ENCODE measurements at places on chromosomes 1 and 21.
A peak's percentile ranks its signal among the peaks of the same experiment; 100 is the strongest.

DNA sequence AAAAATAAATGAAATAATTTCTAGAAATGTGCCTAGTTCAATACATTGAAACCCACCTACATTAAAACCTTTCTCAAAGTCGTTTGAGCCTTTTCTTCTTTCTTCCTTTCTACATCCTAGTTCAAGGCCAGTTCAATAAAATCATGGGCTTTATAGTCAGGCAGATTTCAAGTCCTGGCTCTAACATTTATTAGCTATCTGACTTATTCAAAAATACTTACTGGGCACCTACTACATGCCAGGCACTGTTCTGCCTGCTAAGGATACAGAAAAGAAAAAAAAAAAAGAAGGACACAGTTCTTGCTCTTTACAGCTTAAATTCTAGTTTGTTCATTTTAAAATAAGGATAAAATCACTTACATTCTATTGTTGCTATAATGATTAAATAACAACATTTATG, 134.2 kb upstream of the FGGY start:
- no peak for DNase-seq

- no peak for DNase-seq
Measured at GRCh38 chr1:177934927-177935326, 34.9 kb downstream of the SEC16B start.

- peak; percentile 67 for DNase-seq
Measured at GRCh38 chr1:100037927-100038659, 68.3 kb downstream of the SLC35A3 start.

- DNase-seq: no peak
Measured at GRCh38 chr1:217718873-217719272, 87.7 kb downstream of the SPATA17 start.

GRCh38 chr1:117929343-117930172, at the start of the genes GDAP2 and WDR3:
Gene GDAP2 (minus strand): TSS chr1:117929621. CDS start chr1:117920357, 9,264 bp downstream.
Gene WDR3 (plus strand): TSS chr1:117929739. CDS start chr1:117933320, 3,581 bp downstream.
- peak; percentile 92 for DNase-seq

GRCh38 chr1:189927641-189928040, 550.0 kb downstream of the BRINP3 start:
- DNase-seq: no peak

- DNase-seq: no peak
Measured at GRCh38 chr21:28455253-28455600, 537.5 kb downstream of the LTN1 start.

GRCh38 chr1:153631047-153632022, 2.5 kb upstream of the CHTOP start:
- no peak for DNase-seq

DNA sequence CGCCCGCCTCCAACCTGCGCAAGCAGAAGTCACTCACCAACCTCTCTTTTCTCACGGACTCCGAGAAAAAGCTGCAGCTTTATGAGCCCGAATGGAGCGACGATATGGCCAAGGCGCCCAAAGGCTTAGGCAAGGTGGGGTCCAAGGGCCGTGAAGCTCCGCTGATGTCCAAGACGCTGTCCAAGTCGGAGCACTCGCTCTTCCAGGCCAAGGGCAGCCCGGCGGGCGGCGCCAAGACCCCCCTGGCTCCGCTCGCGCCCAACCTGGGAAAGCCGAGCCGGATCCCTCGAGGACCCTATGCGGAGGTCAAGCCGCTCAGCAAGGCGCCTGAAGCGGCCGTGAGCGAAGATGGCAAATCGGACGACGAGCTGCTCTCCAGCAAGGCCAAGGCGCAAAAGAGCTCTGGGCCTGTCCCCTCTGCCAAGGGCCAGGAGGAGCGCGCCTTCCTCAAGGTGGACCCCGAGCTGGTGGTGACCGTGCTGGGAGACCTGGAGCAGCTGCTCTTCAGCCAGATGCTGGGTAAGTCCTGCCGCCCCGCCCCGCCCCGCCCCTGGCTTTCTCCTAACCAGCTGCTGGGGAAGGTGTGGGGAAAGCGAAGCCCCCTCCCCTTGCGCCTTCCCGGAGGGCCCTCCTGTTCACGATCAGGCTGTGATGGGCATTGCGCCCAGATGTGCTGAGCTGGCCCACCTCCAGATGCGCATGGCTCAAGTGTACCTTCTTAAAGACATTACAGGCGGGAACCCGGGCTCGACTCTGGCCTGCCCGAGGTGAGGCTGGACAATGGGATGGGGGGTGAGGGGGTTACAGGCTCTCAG, 110.2 kb downstream of the NAV1 start:
- no peak for DNase-seq

DNA sequence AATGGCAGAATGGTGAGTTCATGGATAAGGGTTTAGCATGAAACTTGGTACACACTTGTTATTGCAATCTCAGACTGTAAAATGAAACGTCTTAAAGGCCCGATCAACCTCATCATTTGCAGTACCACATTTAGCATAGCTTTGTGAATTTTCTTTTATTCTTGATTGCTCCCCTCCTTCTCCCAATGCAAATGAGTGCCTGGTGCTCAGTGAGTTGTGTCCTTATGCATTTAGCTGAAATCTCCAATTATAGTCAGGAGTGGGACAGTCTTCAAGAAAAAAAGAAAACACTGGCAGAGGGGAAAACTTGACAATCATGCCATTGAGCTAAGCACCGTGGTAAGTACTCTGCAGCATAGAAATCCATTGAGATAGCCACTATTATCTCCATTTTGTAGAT, 161.0 kb upstream of the HMCN1 start:
- DNase-seq: no peak

GRCh38 chr21:17903029-17903806, 84.1 kb upstream of the C21orf91 start:
- DNase-seq: no peak

DNA sequence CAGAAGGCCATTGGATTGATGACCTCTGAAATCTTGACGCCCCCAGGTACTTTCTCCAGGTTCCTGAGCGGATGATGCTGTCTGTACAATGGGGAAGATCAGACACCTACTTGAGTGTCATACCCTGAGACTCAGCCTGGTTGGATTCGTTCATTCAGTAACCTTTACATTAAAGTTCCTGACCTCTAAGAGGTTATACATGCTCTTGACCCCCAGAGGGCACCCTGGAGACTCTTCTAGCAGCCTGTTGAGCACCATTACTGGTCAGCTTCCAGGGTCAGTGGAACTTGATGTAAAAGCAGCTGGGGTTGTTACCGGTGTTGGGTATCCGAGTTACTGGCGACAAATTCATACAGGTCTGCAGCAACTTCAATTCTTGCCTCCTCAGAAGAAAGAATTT, 114.3 kb upstream of the ZNF678 start:
- no peak for DNase-seq

GRCh38 chr1:243336163-243336562, 80.3 kb downstream of the SDCCAG8 start:
- DNase-seq: no peak

DNA sequence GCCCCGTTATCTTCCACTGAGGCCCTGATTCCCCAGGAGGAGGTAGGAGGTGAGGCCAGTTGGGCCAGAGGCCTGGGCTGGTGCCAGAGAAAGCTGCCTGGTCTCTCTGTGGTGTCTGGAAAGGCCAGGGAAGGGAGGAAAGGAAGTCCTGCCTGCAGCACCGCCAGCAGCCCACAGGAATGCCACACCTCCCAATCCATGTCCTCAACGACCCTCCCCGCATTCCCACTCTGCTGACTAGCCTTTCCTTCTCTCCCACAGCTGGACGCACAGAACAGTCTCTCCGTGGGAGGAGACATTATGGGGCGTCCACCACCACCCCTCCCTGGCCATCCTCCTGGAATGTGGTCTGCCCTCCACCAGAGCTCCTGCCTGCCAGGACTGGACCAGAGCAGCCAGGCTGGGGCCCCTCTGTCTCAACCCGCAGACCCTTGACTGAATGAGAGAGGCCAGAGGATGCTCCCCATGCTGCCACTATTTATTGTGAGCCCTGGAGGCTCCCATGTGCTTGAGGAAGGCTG, 18.0 kb downstream of the CSF1 start:
- DNase-seq: no peak

- no peak for DNase-seq
Measured at GRCh38 chr1:2641381-2642130, 8.7 kb upstream of the MMEL1 start.

DNA sequence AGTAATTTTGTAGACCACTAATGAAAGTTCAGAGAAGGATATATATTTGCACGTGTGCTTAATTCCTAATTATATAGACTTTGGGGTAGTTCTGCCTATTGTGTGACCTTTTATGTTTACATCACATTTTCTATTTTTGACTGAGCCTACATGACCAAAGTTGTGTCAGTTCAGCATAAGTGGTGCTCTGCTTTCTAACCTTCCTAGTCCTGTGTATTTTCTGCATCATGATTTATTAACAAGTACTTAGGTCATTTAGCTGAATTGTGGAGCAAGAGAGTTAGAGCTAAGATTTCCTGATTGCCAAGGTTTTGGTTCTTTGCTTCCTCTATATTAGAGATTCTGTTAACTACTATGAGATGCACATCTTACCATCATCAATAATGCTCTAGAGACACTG, 176.0 kb downstream of the C1orf21 start:
- no peak for DNase-seq

GRCh38 chr1:67441183-67441582, 11.0 kb upstream of the SERBP1 start:
- peak; percentile 58 for DNase-seq

DNA sequence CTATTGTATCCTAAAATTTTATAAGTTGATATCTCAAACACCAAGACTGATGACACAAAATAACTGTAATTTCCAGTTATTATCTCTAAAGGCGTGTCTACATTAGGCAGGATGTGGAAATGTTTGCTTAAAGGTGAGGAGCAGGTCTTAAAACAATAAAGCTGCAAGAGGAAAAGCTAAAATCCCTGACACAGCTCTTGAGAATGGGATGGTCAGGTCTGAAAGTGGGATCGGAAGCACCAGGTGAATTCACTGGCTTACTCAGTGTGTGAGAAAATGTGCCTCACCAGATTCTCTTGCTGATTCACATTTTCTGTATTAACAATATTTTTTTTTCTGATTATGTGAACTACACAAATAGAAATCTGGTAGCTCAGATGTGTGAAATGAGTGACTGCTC, 421.9 kb upstream of the ADAMTS5 start:
- no peak for DNase-seq

DNA sequence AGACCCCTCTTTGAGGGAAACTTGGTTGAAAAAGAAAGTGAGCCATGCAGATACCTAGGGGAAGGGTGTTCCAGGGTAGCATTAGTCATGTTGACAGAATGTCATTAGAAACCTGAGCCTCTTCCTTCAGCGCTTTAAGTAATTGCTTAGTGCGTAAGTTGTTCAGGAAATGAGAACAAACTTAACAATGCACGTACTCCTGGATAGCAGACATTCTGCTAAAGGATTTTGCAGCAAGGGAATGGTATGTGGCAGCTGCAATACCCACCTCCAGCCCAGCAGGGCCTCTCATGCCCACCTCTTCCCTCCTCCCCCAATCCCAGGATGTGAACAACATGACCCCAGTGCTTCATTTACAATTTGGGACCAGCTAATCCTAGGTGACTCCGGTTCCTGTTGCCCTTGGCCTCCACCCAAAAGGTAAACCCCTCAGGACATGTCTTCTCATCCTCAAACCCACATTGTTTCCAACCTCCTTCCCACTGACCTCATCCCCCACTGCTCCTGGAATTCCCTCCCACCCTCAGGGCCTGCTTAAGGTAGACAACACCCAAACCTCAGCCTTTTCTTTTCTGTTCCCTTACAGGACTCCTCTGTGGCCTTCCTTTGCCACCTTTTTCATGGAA, 98.0 kb upstream of the BCAR3 start:
- DNase-seq: no peak

- DNase-seq: no peak
Measured at GRCh38 chr1:189496768-189497167, 980.9 kb downstream of the BRINP3 start.

DNA sequence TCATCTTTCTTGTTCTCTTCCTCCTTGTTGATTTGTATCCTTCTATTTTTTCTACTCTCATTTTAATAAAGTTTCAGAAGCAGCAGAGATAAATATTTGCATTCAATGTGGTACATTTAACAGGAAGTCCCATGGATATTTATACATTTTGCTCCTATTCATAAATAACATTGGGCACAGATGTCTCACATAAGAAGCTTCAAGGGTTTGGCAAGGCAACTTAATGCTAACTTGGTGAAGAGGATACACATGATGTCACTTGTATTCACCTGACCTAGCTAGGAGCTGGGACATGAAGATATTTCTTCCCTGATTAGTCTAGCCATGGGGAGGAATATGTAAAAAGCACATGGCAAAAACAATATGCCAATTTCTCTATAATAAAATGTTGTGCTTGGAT, 65.1 kb upstream of the DUSP10 start:
- DNase-seq: no peak

- no peak for DNase-seq
Measured at GRCh38 chr21:41024746-41025254, 143.2 kb upstream of the BACE2 start.

DNA sequence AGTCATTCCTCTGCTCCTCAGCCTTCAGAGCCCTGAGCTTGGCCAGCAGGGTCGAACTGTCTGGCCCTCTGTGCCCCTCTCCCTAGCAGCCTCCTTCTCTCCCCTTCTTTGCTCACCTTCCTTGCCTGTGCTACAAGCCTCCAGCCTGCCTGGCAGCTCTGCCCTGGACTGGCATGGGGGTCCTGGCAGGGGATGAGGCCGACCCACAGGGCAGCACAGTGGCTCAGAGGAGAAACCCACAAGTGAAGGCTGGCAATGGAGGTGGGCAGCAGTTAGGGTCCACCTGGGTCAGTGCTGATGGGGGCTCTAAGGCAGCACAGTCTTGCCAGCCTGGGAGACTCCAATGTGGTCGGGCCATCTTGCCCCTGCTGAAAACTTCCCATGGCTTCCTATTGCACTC, 274.2 kb downstream of the GRIK3 start:
- no peak for DNase-seq

GRCh38 chr1:53634571-53634979, 104.4 kb downstream of the GLIS1 start:
- no peak for DNase-seq

GRCh38 chr1:229691362-229691761, 65.3 kb downstream of the URB2 start:
- no peak for DNase-seq

GRCh38 chr1:16913181-16913832, 8.4 kb upstream of the CROCC start:
- no peak for DNase-seq
